Thyroid gland (tissue), 4 donors: ENCODE measurements at places on chromosomes 3 and 15. TPM values are rescaled to one million over a fixed set of nuclear protein-coding genes. Genes with fewer than 3 reads are reported as not detected.

DNA sequence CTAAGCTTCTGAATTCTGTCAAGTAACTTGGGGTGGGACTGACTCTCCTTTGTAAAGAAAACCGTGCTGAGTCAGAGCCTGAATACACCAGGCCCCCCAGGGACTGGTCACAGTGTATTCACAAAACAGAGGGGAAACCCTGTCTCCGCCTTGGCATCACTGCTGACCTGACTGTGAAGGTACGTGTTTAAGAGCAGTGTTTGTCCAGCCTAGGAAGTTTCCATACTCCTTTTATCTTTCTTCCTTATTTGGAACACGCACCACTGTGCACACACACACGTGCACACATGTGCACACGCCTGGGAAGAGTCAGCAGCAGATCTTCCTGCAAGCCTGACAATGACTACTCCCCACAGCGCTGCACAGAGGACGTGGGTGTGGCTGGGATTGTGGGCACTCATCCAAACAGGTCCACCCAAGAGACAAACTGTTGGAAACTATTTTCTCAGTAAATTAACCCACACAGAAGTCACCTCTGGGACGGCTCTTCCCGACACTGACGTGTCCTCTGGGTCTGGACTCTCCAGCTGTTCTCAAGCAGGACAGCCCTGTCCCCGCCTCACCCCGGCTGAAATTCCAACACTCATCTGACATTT lies 87.7 kb downstream of the ATP10A start:
- H3K4me1 ChIP-seq: no peaks in the 10 kb centered on the region
- no peaks in the 10 kb centered on the region for H3K36me3 ChIP-seq
- H3K27me3 ChIP-seq: no peaks in the 10 kb centered on the region
- peak overlapping the region; percentile 38 for H3K27ac ChIP-seq
- peak; percentile 18 for DNase-seq

TNIK gene
- total RNA-seq: 29.7 TPM

- peaks cover 6% of the 10 kb centered on the region for H3K4me1 ChIP-seq
- H3K27ac ChIP-seq: no peak overlapping the region
- no peaks in the 10 kb centered on the region for H3K27me3 ChIP-seq
- H3K36me3 ChIP-seq: no peaks in the 10 kb centered on the region
- H3K4me3 ChIP-seq: no peak overlapping the region
These were observed 164.5 kb downstream of the CADPS start for GRCh38 chr3:62710751-62711150.

GRCh38 chr3:30170681-30171438 lies 435.5 kb upstream of the TGFBR2 start:
- H3K27me3 ChIP-seq: no peaks in the 10 kb centered on the region
- no peaks in the 10 kb centered on the region for H3K36me3 ChIP-seq
- no peaks in the 10 kb centered on the region for H3K4me1 ChIP-seq
- H3K4me3 ChIP-seq: no peak overlapping the region

RLBP1 gene
- not detected for total RNA-seq

DNA sequence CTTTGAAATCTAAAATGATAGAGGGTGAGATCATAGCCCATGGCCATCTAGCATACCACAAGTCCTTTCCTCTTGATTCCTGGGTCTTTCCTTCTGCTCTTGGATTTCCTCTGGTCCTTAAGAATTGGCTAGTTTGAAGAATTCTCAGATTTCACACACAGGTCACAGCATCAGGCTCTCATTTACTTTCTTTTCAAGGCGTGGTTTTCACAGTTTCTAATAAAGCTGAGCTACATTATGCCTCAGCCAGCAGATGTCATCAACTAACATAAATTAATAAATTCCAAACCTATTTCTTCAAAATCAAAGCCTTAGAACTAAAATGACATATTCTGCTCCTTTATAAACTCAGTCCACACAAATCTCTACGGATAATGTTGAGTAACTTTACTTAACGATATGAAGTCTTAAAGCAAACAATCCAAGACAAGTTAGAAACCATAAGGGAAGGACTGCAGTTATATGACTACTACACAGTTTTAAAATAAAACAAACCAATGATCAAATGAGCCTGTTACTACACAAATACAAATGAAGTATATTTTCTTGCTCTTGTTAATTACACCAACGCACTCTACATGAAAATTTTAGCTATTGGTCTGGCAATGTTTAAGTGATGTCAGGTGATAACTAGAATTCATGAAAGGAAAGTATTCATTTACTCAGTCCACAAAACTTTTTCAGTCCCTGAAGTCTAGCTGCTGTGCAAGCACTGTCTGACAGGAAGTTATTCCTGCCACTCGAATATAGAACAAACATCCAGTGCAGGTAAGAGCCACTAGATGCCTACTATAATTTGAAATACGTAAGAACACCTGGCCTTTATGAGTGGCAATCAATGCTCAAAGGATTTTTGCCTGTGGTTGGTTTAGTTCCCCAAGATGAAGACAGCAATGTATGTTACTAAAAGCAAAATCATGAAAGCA lies 9.2 kb downstream of the CCDC14 start:
- no peak for DNase-seq
- no peaks in the 10 kb centered on the region for H3K36me3 ChIP-seq
- no peaks in the 10 kb centered on the region for H3K27me3 ChIP-seq
- H3K4me3 ChIP-seq: no peak overlapping the region
- no peak overlapping the region for H3K27ac ChIP-seq
- no peaks in the 10 kb centered on the region for H3K4me1 ChIP-seq

GRCh38 chr3:116393199-116393598 lies 52.1 kb downstream of the LSAMP start:
- no peak for DNase-seq
- no peak overlapping the region for H3K27ac ChIP-seq
- H3K4me1 ChIP-seq: no peaks in the 10 kb centered on the region
- H3K27me3 ChIP-seq: no peaks in the 10 kb centered on the region
- no peaks in the 10 kb centered on the region for H3K36me3 ChIP-seq
- H3K4me3 ChIP-seq: no peak overlapping the region

DNA sequence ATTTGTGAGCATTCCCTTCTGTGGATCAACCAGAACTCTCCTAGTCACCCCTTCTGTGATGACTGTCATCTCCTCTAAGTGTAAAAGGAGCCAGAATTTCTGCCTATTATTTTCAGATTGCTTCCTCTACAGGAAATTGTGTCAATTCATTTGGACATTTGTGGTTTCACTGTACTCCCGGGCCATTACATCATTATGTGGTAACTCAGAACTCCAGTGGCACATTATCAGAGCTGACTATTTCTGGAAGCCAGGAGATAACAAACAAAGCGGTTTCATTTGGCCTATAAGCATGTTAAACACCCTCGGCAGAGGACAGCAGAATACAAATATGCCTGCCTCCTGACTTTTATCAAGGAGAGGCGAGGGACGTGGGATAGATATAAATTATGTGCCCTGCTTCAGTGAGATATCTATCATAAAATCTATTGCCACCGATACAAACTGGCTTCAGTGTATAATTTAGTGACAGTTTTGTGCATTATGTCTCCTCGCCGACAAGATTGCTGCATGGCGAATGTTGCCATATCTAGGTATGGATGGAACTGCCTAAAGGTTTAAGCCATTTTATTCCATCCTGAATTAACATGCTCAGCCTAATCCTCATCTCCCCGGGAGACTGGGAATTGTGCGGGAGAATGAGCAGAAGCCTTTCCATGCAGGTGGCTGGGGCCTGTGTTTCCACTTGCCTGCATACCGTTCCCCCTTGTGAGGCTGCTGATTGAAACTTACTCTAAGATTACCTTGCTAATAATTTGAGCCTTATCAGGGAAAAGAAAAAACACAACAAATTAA lies 193.4 kb upstream of the SEMA6D start:
- H3K27ac ChIP-seq: no peak overlapping the region
- H3K36me3 ChIP-seq: no peaks in the 10 kb centered on the region
- H3K4me1 ChIP-seq: no peaks in the 10 kb centered on the region
- DNase-seq: no peak
